Muscle of leg (tissue), 16 donors: ENCODE measurements at places on chromosomes 1 and 21. TPM values are rescaled to one million over a fixed set of nuclear protein-coding genes. Genes with fewer than 3 reads are reported as not detected.

DNA sequence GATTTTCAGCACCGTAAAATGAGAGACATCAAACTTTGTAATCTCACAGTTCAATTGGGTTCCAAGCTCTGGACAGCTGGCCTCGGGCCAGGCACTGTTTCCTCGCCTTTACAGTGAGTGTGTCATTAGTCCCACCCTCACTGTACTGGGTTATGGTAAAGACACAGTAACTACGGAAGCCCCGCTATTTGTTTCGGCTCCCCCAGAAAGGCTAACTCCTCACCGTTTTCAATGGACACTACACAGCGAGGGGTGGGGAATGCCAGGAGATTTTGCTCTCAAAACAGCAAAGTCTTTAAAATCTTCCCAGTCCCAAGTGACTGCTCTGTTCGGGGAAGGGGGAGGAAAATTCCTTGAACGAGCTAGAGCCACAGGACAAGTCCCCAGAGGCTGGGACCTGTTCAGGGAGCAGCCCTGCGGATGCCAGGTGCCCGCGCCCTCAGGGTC is 757 bp upstream of the SPSB1 start:
- peak; percentile 93 for DNase-seq
- peaks cover 31% of the 10 kb centered on the region for H3K27me3 ChIP-seq
- H3K4me3 ChIP-seq: peak overlapping the region; percentile 57
- peaks cover 31% of the 10 kb centered on the region for H3K4me1 ChIP-seq

DNA sequence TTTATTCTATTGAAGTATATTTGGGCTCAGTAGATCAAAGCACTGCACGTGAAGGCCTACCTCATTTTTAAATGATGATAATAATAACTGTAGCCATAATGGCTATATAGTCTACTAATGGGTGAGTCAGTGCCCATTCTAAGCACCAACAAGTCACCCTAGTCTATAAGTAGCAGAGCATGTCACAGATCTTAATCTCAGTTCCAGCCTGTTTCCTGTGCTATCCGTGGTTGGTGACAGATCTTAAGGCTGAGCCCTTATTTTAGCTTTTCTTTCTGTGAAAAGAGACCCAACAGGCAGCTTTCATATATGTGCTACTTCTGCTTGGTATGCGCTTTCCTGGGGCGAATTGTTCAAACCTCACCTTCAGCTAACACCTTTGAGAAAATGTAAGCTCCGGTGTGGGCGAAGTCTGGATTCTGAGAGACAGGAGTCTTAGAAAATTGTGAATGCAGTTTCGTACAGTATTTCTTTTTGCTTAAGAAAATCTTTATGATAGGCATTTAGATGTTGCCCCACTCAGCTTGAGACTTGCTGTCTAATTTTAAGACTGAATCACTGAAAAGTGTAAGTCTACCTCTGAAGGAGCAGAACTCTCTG is 59.6 kb downstream of the FMN2 start:
- no peak overlapping the region for H3K4me3 ChIP-seq
- H3K36me3 ChIP-seq: no peaks in the 10 kb centered on the region
- no peak overlapping the region for H3K27ac ChIP-seq
- no peaks in the 10 kb centered on the region for H3K27me3 ChIP-seq
- no peaks in the 10 kb centered on the region for H3K4me1 ChIP-seq
- DNase-seq: no peak

DNA sequence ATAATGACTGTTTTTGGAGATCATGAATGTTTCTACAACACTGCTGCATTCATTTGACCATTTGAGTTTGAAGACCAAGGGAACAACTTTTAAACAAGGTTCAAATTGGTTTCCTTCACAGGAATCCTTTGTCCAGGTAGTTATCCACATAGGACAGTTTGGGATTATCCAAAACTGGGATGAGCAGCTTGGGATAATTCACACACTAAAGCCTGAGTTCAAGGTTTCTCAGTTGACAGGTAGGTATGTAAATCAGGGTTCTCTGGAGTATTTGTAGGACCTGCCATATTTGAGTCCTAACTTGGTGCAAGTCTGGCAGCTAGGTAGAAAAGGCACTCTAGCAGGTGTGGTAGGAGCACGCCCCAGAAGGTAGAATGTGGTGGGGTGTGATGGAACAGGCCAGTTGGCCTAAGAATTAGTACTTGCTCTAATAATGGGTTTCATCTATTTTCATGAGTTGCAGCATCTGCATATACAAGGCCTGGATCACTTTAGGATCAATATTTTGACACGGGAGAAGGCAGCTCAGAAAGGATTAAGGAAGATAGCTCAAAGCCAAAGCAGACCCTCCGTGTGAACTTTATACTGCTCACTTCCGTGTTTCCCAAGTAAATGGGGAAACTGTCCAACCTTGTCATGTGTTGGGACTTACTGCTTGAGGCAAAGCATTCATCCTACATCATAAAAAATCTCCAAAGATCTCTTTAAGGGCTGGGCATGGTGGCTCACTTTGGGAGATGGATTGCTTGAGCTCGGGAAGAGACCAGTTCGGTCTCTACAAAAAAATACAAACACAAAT is 14.1 kb upstream of the RAB42 start:
- no peak overlapping the region for H3K4me3 ChIP-seq
- no peak overlapping the region for H3K27ac ChIP-seq
- H3K4me1 ChIP-seq: peaks cover 24% of the 10 kb centered on the region
- H3K36me3 ChIP-seq: peaks cover 49% of the 10 kb centered on the region
- no peaks in the 10 kb centered on the region for H3K27me3 ChIP-seq

GRCh38 chr1:217747156-217747769 is 116.1 kb downstream of the SPATA17 start:
- peak; percentile 29 for DNase-seq
- no peaks in the 10 kb centered on the region for H3K4me1 ChIP-seq
- no peaks in the 10 kb centered on the region for H3K36me3 ChIP-seq
- H3K4me3 ChIP-seq: no peak overlapping the region
- H3K27ac ChIP-seq: no peak overlapping the region
- no peaks in the 10 kb centered on the region for H3K27me3 ChIP-seq

GRCh38 chr1:179583771-179584320 is 7.8 kb upstream of the TDRD5 start:
- H3K27me3 ChIP-seq: peaks cover 10% of the 10 kb centered on the region
- DNase-seq: no peak
- no peak overlapping the region for H3K27ac ChIP-seq
- H3K4me3 ChIP-seq: no peak overlapping the region
- H3K36me3 ChIP-seq: no peaks in the 10 kb centered on the region

DNA sequence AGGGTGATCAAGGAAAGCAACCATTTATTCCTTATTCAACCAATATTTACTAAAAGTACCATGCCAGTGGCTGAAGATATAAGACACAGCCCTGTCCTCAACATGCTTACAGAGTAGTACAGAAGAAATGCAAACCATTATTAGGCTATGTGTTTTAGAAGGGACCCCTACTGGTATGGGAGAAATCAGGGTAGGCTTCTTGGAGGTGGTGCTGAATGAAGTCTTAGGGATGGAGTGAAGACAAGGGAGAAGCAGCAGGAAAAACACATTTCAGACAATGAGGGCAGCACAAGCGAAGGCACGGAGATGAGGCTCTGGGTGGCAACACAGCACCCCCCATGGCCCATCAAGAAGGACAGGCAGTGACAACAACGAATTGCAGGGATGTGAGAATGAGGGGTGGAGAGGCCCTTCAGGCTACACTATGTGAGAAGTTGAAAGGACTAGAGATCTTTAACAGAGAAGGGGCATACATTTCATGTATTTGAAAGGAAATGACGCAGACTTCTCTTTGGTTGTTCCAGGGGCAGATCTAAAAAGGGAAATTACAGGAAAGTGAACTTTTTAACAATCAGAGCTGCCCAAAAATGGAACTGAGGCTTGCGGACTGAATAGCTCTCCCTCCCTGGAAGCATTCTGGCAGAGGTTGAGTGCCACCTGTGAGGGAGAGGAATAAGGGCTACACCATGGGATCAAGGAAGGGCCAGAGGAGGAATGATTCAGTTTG is 16.8 kb upstream of the CD58 start:
- no peaks in the 10 kb centered on the region for H3K27me3 ChIP-seq
- H3K4me1 ChIP-seq: peaks cover 11% of the 10 kb centered on the region
- peaks cover 24% of the 10 kb centered on the region for H3K36me3 ChIP-seq
- no peak overlapping the region for H3K4me3 ChIP-seq
- H3K27ac ChIP-seq: no peak overlapping the region

GRCh38 chr1:176579087-176579486 is 116.1 kb downstream of the PAPPA2 start:
- no peaks in the 10 kb centered on the region for H3K27me3 ChIP-seq
- no peak for DNase-seq
- no peak overlapping the region for H3K27ac ChIP-seq
- no peak overlapping the region for H3K4me3 ChIP-seq
- no peaks in the 10 kb centered on the region for H3K4me1 ChIP-seq

- no peak overlapping the region for H3K4me3 ChIP-seq
- peaks cover 22% of the 10 kb centered on the region for H3K4me1 ChIP-seq
These were observed 74.2 kb downstream of the SIM2 start for GRCh38 chr21:36773117-36773516.

DNA sequence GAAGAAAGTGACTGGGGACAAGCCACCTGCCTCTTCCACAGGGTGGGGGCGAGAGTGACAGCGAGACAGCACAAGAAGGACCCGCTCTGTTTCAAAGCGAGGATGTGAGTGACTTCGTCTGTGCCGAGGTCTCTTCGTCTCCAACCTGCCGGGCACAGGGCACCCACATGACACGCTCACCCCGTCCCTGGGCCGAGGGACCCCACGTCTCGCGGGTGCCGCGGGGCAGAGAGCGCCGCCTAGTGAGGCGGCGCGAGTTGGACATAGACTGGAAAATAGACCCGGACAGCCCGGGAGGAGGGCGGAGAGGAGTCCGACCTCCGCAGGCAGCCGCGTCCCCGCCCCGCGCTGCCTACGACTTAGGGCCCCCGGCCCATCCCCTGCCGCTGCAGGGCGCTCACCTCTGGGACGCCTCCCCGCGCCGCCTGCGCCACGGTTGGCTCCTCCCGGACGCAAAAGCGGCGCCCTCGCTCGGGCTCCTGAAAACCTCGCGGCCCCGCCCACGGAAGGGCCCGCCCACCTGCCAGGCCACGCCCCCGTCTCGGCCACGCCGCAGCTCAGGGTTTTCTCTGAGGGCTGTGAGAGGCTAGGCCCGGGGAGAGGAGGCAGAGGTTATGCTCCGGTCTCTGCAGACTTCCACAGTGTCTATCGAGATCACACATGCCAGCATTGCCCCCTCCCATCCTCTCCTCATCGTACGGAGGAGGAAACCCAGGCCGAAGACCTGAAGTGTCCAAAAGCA is at the start of gene TLR5:
Gene TLR5 (minus strand): TSS at position 454 of the 742 bp plus-strand sequence. CDS start 30,217 bp downstream, outside the sequence.
- H3K4me3 ChIP-seq: peak within 1 kb of the TSS; percentile 48
- H3K27ac ChIP-seq: peak within 1 kb of the TSS; percentile 88
- no peaks in the 10 kb centered on the region for H3K36me3 ChIP-seq
- H3K4me1 ChIP-seq: peaks cover 40% of the 10 kb centered on the region

DNA sequence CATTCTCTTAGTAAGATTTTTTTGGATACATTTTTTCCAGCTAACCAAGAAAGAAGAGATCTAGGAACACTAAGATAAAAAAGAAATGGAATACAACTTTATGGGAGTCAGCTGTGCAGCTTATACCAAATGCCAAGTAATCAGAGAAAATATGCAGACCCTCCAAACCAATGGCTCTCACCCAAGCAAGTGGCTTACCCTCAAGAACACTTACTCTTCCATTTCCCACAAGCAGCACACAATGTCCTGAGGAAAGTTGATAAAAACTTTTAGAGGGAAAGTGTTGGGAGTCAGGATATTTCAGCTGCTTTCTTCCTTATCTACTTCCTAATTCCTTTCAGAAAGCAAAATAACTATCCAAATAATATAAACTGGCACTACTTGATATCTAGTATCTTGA is 631.8 kb downstream of the RWDD3 start:
- no peaks in the 10 kb centered on the region for H3K36me3 ChIP-seq
- no peaks in the 10 kb centered on the region for H3K27me3 ChIP-seq
- no peak for DNase-seq
- H3K4me1 ChIP-seq: no peaks in the 10 kb centered on the region

DNA sequence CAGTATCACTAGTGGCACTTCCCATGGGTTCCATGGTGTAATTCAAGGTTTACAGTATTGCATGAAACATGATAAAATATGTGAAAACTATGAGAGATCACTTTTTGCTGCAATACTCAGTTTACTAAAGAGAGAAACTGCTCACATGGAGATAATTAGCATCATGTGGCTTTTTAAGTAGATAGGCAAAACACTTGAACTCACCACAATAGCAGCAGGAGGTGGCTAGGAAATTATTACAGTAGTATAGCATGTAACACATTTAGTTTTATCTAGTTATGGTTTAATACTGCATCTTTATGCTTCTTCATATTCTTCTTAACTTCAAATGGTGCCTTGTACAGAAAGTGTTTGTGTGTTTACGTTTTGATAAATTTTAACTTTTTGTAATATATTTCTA is 698.5 kb upstream of the BRINP3 start:
- no peak overlapping the region for H3K27ac ChIP-seq
- no peaks in the 10 kb centered on the region for H3K36me3 ChIP-seq
- H3K27me3 ChIP-seq: no peaks in the 10 kb centered on the region
- H3K4me1 ChIP-seq: no peaks in the 10 kb centered on the region

DNA sequence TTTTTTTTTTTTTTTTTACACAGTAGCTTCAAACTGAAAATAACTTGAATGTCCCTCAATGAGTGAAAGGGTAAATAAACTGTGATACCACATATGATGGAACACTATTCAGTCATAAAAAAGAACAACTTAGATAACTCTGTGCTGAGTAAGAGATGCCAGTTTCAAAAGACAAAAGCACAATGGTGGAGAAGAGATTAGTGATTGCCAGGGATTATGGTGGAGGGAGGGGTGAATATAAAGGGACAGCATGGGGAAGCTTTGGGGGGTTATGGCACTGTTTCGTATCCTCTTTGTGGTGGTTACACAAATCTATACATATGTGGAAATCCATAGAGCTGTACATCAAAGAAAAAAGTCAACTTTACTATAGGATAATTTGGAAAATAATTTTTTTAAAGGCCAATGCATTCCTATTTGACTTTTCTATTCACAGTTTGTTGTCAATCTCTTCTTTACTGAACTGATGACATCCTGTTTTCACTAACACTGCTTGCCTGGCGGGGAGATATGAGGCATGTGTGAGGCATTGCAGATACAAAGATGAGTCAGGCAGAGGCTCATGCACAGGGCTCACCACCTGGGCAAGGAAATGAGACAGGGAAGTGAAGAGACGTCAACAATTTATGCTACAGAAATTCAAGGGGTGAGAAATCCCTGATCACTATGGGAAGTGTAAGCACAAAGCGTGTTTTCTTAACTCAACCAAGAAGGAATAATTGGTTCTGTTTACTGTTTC is 302.7 kb downstream of the DUSP10 start:
- peaks cover 14% of the 10 kb centered on the region for H3K4me1 ChIP-seq
- no peaks in the 10 kb centered on the region for H3K36me3 ChIP-seq
- peak; percentile 25 for DNase-seq
- H3K27me3 ChIP-seq: no peaks in the 10 kb centered on the region
- H3K27ac ChIP-seq: peak overlapping the region; percentile 81
- no peak overlapping the region for H3K4me3 ChIP-seq

GRCh38 chr1:32902535-32902920 is 1.3 kb upstream of the TMEM54 start:
- no peak overlapping the region for H3K27ac ChIP-seq
- H3K4me1 ChIP-seq: peaks cover 13% of the 10 kb centered on the region
- no peaks in the 10 kb centered on the region for H3K36me3 ChIP-seq
- no peak for DNase-seq
- H3K4me3 ChIP-seq: no peak overlapping the region

The ADGRL2 gene
- 76.9 TPM for total RNA-seq

The RNF115 gene
- total RNA-seq: 13.7 TPM

The GPR52 gene
- total RNA-seq: 0.89 TPM

The HOOK1 gene
- 1.9 TPM for total RNA-seq

The CDC73 gene
- 13.8 TPM for total RNA-seq

The C1QB gene
- total RNA-seq: 18.5 TPM

The RPS6KA1 gene
- total RNA-seq: 5.3 TPM

The ADAMTSL4 gene
- total RNA-seq: 20.2 TPM

The FABP3 gene
- 169 TPM for total RNA-seq

The PODN gene
- total RNA-seq: 5.4 TPM
